ENCODE measurements at places on chromosomes 4 and X.
A peak's percentile ranks its signal among the peaks of the same experiment; 100 is the strongest.

GRCh38 chrX:152915541-152916241 is 17.8 kb downstream of the ZNF185 start:
- DNase-seq = peak; percentile 66

GRCh38 chrX:15016051-15016450 is 142.8 kb downstream of the MOSPD2 start:
- DNase-seq = no peak

GRCh38 chr4:140595065-140595464 is 26.3 kb upstream of the UCP1 start:
- peak; percentile 44 for DNase-seq

DNA sequence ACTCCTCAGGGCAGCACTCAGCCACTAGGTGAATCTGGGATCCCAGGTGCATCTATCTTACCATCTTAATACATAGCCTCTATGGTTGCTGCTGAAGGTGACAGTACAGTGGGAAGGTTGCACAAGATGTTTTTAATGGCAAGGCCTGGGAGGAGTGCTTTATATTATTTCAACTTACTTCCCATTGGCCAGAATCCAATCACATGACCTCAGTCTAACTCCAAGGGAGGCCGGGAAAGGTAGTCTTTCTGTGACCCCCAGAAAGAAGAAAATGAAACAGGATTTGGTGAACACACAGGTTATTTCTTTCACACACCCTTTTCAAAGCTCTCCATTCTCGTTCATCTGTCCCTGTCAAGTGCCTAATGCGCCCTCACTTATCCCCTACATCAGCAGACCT is 189.1 kb upstream of the ATP6AP2 start:
- DNase-seq = no peak

DNA sequence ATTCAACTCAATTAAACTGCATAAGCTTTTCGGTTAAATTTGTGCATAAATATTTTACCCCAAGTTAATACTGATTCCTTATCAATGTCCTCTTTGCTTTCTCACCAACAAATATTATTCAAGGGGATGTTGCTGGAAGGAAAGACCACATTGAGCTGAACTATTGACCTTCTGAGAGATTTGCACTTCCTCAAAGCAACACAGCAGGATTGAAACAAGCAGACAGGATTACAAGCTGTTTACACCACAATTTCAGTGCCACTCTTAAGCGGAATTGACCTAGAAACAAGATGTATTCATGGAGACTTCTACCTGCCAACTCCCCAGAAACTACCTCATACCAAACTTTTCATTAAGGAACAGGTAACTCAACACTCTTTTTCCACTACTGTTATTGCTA is 96.5 kb upstream of the DUSP21 start:
- peak; percentile 60 for DNase-seq

- DNase-seq = no peak
These were observed 454.2 kb downstream of the NLGN4X start for GRCh38 chrX:5774446-5774845.

- peak; percentile 2 for DNase-seq
These were observed 275.2 kb downstream of the SPRY1 start for GRCh38 chr4:123671636-123672404.

GRCh38 chrX:22035236-22035635 is 3.1 kb downstream of the PHEX start:
- DNase-seq = no peak

DNA sequence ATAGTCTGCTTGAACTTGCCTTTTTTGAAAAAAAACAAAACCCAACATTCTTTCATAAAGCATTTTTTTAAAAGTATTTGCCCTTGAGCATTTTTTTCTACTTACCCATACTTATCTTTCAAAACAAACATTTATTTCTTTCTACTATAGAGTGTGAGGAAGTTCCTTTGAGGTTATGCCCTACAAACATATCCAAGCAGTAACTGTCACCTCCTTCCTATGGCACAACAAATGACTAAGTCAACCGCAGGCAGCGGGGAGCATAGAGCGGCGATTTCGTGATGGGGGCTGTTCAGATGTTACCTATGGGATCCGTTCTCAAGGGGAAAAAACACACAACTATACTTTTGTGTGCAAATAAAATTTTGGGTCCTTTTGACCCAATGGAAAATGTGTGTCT is 19.4 kb downstream of the SPRY1 start:
- no peak for DNase-seq

- DNase-seq = peak; percentile 73
These were observed 13.2 kb downstream of the CLNK start for GRCh38 chr4:10671366-10671765.

DNA sequence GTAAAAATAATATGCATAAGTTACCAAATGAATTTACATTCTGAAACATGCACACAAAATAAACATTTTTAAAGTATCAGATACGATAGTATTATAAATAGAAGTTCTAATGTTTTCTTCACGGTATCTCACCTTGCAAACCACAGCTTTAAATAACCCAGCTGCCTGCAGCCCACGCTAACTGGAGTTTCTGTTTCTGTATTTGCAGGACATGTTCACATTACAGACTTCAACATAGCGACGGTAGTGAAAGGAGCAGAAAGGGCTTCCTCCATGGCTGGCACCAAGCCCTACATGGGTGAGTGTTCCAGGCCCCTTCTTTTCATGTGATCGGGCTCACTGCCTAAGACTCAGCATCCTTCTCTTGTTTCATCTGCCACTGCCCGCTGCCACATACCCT is 291.7 kb downstream of the EVC2 start:
- peak; percentile 2 for DNase-seq

DNA sequence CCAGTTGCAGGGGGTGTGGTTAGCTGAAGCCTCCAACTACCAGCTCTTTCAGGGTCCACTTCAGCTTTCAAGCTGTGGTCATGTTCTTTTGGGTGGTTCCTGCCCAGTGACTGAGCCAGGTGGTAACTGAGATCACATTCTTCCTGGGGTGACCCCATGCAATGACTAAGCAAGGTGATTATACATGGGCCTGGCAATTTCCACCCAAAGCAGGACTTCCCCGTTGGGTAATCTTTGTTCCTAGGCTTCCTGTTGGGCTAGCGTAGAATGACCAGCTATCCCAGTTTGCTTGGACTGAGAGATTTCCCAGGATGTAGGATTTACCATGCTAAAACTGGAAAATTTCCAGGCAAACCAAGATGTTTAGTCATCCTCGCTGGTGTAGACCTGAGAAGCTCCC is 18.4 kb upstream of the MAGEB17 start:
- DNase-seq = no peak

- DNase-seq = no peak
These were observed 18.6 kb upstream of the CPE start for GRCh38 chr4:165360041-165360695.

GRCh38 chrX:137929951-137930350 is 364.0 kb downstream of the ZIC3 start:
- no peak for DNase-seq

GRCh38 chr4:65167719-65168118 is 502.6 kb downstream of the EPHA5 start:
- DNase-seq = no peak

DNA sequence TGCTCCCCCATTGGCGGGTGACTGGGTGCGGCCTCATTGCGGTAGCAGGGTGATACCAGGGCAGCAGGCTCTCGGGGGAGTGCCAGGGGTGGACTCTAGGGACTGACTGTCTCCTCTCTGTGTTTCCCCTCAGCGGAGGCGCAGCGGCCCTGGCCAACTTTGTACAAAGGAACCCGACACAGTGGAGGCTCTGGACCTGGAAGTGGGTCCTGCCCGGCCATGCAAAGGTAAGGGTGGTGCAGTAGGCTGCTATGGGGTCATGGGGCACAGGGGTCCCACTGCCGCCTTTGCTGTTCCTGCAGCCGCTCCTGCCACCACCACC is 16.3 kb downstream of the SULT1B1 start:
- no peak for DNase-seq

DNA sequence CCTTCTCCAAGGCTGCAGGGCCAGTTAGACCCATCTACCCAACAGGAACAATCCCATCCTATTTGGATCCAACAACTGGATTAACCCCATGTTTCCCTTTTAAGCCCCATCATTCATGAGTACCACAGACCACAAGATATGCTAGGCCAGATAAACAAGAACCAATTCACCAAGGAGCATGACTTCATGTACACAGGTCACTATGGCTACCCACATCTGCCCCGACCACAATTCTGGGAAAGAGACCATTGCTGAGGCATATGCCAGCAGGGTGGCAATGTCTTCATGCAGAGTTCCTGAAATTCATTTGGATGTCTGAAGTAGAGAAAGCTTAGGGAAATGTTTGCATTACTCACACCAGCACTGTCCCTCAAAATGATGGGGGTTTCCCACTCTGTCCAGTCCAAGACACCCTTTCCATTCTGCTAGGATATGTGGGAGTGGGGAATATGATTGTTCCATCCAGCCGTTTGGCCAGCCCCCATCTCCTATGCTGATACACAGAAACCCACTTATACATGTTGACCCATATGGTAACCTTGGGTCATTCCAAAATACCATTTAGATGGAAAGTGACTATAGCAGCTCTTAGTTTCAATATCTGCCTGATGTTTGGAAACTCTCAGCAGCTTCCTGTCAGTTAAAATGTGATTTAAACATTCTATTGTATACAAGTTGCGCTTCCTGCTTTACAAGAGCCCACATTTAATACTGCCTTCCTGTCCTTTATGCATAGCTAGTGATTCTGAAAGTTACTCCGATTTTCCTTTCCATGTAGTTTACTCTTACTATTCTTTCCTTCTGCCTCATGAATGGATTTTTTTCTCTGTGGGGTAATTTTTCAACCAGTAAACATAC is 129.0 kb downstream of the AMMECR1 start:
- no peak for DNase-seq

DNA sequence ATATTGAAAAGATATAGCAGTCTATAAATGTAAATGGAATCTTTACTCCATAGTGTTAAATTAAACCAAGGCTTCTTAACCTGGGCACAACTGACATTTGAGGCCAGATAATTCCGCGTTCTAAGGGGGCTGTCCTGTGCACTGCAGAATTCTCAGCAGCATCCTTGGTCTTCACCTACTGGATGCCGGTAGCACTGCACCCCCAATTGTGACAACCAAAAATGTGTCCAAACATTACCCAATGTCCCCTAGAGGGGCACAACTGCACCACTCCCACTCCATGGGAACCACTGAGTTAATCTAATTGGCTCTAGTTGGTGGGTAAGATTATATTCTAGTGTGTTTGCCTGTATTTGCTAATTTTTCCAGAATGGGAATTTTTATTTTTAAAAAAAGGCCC is 16.6 kb downstream of the AP1S2 start:
- peak; percentile 10 for DNase-seq

GRCh38 chr4:105666693-105667092 is 41.8 kb downstream of the INTS12 start:
- no peak for DNase-seq

DNA sequence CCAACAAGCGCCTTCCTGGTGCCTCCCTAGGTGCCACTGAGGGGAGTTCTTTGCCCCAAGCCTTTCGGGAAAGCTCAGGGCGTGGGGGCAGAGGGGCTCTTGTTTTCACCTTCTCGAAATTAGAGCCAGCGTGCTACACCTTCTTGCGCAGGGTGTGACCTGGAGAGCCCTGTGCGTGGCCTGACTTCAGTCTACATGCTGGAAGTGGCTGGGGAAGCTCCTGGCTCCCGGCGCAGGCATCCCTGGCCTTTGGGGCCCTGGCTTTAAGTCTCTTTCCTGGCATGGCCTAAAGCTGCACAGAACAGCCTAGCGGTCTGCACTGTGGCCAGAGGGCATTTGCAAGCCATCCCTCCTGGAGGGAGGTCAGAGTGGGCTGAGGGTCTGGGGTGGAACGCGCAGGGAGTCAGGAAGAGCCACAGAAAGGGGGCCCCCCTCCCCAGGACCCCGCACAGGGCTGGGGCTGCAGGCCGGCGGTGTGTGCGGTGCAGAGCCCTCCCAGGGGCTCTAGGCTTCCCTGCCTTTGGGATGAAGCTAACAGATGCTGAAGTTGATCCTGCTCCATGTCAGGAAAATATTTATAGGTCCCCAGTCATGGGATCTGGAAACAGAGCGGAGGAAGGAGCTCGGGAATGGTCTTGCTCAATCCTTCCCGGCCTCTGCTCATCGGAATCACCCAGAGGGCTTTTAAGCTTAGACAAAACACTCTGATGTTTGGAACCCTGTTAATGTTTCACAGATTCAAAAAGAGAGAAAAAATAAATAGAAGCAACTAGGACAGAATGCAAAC is 781 bp upstream of the SPON2 start:
- DNase-seq = no peak

DNA sequence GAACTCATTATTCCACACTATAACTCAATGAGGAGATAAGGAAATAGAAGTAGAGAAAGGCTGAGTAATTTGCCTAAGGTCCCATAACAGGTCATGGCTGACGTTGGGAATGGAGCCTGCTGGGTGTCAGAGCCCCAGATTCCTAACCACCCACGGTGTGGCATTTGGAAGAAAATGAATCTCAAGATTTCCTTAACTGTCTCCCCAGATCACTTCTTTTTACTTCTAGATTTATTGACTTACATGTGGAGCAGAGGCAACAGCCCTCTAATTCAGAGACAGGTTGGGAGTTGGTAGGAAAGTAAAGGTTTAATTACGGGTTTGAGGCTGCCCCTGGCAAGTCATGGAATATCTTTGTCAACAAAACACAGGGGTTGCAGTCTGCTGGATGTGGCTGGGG is 134.0 kb downstream of the ARHGAP10 start:
- no peak for DNase-seq

GRCh38 chrX:152960115-152960514 is 33.8 kb downstream of the PNMA5 start:
- DNase-seq = no peak

- no peak for DNase-seq
These were observed 14.5 kb downstream of the AFP start for GRCh38 chr4:73450398-73451004.

GRCh38 chr4:53558065-53558801 is 33.1 kb downstream of the LNX1 start:
- DNase-seq = no peak

DNA sequence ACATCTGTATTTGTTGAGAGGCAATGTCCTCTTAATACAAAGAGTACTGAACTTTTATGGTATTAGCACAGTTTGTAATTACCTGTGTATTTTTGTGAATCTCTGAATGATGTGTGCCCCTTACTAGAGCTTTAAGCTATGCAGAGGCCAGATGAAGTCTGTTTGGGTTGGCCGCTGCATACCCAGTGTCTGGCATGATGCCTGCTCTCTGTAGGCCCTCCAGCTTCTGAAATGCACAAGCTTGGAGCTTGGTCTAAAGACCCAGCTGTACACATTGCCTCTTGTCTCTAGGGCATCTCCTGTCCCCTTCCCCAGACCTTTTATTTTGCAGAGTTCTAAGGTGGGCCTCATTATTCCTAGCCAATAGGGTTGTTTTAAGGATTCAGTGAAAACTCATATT is 68.6 kb downstream of the CDS1 start:
- peak; percentile 48 for DNase-seq

DNA sequence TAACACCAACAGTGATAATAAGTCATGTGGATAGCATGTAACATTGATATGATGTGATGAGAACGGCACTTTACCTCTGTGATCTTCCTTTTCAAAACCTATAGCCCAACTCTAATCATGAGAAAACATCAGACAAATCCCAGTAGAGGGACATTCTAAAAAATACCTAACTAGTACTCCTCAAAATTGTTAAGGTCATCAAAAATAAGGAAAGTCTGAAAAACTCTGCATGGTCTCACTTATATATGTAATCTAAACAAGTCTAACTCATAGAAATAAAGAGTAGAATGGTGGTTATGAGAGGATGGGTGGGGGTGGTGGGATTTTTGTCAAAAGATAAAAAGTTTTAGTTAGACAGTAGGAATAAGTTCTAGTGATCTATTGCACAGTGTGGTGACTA is 243.9 kb upstream of the GRIA3 start:
- no peak for DNase-seq

- no peak for DNase-seq
These were observed 250.0 kb downstream of the GPAT3 start for GRCh38 chr4:83785891-83786290.
